ENCODE measurements at places on chromosomes 2 and 18.

DNA sequence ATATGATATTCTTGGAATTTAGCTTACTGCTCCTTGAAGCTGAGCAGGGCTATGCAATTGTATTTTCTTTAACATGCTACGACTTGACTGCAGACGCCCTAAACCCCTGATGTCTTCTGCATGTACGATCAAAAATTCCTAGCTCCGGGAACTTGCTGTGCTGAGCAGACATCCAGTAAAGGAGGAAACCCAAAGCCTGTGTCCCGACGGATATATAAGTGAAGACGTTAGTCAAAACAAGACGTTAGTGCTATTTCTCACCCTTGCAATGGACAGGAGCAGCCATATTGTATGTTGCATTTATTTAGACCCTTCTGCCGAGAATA is 51.5 kb downstream of the SETBP1 start:
- DNase-seq = no peak

DNA sequence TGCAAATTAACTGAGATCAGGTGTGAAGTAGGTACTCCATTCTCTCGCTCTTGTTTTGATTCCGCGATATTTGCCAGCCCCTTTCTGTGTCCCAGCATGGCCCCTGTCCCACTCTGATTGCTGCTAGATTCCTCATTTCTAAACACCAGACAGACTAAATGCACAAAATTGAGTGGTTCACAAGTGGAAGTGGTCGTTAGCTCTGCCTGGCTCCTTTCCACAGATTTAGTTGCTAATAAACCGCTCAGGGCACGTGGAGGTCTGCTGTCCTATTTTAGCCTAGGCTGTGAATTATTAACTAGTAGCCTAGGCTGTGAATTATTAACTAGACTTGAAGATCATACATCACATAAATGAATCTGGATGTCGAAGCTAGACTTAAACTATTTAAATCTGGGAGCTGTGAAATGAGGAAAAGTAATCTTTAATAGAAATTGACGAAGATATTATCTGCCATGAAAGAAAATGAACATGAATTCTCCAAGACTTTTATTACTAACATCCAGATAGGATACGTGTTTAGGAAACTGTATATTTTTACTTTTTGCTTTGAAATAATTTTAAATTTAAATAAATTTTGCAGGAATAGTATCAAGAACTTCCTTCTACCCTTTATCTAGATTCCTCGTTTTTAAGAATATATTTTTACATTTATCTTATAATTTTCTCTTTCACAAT is 3.7 kb downstream of the IL1RL2 start:
- DNase-seq = no peak

GRCh38 chr18:35117372-35117771 is 76.2 kb downstream of the MAPRE2 start:
- DNase-seq = no peak

GRCh38 chr2:68126561-68126960 is 31.1 kb upstream of the PNO1 start:
- DNase-seq = no peak

- DNase-seq = no peak
These were observed 8.3 kb upstream of the ZC3H15 start for GRCh38 chr2:186477790-186478189.

- DNase-seq = no peak
These were observed 137.7 kb downstream of the PXDN start for GRCh38 chr2:1606421-1607235.

DNA sequence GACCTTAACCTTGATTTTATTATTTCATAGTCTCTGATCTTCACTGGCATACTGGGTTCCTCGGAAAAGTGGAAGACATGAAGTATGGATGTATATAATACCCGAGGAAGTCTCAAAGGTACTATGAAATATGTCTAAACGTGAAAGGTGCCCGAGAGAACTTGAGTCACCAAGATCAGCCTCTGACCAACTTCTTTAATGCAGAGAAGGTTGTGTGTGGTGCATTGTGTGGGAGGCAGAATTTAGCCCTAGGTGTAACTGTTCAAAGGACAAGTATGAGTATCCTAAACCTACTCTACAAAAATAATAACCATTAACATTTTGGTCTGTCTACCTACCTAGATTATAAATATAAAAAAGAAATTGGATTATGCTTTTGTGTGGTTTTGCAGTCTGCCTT is 36.1 kb downstream of the OSBPL6 start:
- DNase-seq = no peak

GRCh38 chr2:230893338-230893737 is 28.6 kb downstream of the ITM2C start:
- DNase-seq = no peak

DNA sequence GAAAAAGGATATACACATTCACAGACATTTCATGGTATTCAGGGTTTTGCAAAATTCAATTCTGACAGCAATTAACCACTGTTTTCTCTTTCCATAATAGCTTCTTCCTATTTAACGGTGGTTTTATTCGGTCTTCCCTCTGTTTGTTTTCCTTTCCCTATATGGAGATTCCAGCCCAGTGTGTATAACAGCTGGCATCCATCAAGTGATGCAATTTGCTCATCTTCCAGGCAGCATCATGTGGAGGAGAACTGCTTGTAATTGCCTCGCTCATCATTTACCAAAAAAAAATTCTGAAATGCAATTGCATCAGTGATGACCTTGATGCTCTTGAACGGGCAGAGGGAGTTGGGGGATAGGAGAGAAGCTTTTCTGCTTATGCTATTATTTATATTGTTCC is 165.9 kb upstream of the PGAP1 start:
- no peak for DNase-seq

DNA sequence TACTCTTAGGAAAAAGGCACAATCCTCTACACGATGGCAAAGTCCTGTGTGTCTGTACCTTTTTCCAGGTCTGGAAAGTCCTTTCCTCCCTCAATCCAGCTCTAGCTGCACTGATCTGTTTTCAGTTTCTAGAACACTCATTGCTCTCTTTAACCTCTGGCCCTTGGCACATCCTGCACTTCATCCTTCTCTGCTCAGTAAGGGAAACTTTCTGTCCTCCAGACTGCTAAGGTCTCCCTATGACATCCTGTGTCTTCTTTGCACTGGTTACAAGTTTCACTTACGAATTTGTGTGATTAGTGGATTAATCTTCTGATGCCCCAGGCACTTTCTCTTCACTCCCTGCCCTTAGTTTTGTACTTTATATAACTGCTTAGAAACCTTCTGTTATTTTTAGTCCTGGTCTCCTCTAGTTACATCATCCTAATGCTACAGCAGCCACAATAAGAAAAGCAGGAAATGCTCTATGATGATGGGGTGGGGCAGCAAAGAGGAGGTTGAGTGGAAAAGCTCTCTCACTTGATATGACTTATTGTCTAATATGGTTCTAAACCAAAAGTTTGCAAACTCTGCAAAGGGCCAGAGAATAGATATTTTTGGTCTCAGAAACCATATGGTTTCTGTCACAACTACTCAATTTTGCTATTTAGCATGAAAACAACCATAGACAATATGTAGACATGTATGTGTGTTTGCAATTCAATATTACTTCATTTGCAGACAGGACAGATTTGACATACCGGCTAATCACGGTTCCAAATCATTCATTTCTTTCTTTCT is 568.2 kb downstream of the THSD7B start:
- DNase-seq = no peak

DNA sequence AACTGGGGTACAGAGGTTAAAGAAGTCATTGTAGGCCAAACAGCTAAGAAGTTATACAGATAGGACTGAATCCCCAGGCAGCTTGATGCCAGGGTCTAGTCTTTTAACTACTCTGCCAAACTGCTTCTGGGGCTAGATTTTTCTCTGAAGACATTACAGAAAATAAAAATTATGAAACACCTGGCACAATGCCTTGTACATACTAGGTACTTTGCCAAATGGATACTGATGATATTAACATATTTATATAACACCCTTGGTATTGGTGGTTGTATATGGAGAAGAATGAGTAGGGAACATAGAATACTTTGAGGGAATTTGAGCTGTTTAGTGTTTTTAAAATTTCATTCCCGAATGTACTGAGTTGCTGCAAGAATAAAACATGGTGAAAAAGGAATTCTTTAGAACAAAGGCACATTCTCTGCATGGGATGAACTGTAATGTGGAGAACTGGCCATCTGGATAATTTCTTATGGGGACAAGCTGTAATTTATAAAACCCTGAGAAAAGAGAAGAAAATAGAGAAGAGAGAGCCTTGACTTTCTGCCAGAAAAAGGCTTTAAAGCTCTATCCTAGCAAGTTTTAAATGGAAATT is 210.9 kb upstream of the TMEM200C start:
- DNase-seq = no peak

DNA sequence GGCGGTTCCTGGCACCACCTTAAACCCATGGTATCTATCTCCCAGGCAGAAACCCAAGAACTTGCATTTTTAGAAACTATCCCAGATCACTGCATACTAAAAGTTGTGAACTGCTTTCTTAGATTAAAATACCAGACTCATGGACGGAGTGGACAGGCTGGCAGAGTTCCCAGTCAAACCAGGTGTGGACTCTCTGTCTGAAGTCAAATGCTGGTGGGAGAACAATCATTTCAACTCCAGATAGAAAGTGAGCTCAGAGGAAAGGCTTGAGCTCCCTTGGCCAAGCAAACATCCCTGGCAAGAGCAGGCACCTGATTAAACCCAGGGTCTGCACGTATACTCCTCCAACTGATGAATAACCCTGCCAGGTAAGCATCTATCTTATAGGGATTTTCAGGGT is 19.5 kb downstream of the NXPH2 start:
- no peak for DNase-seq

- no peak for DNase-seq
These were observed 1.7 kb downstream of the TMEM18 start for GRCh38 chr2:675460-675859.

- no peak for DNase-seq
These were observed 14.4 kb downstream of the ADCYAP1 start for GRCh38 chr18:919078-919477.

GRCh38 chr2:35228584-35228983 is 1127.0 kb upstream of the CRIM1 start:
- no peak for DNase-seq

GRCh38 chr2:188291142-188291616 is 495 bp upstream of the GULP1 start:
- DNase-seq = no peak

- no peak for DNase-seq
These were observed 27.8 kb upstream of the GAREM2 start for GRCh38 chr2:26144953-26145680.

Measured in cortex of kidney (tissue), 1 donor.